ENCODE measurements at places on chromosomes 5 and 9.

DNA sequence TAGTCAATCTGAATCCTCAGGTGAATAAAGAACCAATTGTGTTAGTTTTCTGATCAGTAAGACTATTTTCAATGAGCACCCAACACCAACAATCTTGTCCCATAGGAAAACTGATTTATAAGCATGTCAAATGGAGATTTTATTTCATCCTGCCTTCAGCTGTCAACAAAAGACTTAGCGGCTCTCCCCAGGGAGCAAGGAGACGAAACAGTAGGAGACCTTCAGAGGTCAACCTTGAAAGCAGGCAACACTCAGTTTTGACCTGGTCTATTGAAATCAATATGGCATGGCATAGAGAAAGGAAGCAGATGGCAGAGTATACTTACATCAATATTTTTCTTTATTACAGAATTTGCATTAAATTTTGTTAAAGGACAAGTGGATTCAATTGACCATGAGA, 34.1 kb downstream of the ZNF622 start:
- DNase-seq: no peak

DNA sequence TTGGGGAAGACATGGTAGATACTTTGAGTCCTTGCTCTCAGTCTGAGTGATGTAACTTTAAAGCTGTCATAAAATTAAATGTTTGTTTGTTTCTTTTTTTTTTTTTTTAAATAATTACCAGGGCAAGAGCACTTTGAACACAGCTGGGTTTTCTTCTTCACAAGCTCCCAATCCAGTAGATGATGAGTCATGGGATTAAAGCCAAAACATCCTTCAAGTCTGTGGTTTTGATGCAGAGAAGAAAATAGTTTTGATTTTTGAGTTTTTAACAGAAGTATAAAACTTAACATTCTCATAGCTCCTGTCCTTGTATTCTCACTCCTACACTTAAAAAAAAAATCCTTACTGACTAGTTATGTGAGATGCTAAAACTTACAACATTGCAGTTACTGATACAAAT, 34.8 kb upstream of the IL31RA start:
- DNase-seq: peak; percentile 94

GRCh38 chr5:63674881-63675280, 287.4 kb downstream of the HTR1A start:
- DNase-seq: no peak

GRCh38 chr5:36253575-36253974, 11.8 kb upstream of the NADK2 start:
- DNase-seq: peak; percentile 24

DNA sequence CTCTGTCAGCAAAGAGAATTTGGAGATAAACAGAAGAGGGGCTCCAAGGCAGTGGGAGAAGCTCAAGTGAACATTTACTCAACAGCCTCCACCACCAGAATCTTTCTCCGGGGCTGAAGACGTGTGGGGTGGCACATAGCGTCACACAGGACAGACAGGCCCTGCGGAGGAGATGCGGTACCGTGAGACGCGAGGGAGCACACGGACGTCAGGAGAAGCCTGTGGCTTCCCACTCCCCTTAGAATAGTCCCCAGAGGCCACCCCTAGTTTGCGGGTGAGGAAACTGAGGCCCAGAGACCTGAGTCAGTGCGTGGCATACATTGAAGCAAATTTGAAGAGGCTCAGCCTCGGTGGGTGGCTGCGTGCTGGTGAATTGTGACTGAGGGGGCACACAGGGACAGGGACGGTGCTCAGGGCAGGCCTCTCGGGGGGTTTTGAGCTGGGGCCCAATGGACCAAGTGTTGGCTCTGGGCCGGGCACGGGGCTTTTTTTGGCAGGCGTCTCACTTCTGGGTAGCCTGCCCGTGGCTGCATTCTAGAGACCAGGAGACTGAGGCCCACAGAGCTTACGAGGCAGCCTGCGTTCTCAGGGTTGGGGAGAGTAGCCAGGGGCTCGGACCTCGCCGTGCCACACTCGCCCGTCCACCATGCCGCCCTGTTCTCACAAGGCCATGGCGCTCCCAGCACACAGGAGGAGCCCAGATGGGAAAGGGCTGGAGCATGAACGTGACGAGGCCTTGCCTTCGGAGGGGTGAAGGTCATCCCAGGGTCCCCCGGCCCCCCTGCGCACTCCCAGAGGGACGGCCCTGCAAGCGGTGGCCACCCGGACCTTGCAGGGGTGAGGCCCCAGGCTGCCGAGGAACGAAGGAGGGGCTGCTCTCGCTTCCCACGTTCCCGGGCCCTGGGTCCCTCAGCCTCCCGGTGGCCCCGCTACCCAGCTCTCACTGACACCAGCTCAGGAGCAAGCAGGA, 220.6 kb downstream of the C9orf50 start:
- no peak for DNase-seq

GRCh38 chr5:117411701-117412100, 837.1 kb upstream of the SEMA6A start:
- no peak for DNase-seq

- no peak for DNase-seq
Observed at GRCh38 chr5:107074996-107075395, 595.7 kb downstream of the EFNA5 start.

DNA sequence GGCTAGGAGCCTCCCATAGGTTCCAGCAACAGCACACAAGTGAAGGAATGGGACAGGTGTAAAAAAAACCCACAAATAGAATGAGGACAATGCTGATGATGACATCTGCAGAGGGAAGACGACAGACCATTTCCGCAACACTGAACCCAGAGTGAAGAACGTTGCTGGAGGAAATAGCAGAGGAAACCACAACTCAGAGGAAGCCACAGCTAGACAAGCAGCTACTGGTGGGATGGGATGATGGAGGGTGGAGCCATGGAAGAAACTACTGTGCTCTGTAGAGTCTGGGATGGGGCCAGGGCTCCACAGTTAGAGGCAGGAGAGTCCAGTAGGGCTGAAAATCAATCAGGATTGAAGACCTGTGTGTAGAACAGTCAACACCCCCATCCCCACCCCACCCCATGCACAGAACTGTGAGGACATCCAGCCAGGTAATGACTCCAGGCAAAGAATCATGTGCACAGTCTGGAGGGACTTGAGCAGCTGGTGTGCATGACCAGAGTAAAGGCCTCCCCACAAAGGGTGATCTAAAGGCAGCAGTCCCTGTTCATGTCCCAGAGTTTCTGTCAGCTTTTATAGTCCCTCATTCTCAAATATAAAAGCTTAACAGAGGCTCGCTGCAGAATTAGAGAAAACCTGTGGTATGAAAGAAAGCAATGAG, 65.2 kb upstream of the SPIN1 start:
- peak; percentile 79 for DNase-seq

DNA sequence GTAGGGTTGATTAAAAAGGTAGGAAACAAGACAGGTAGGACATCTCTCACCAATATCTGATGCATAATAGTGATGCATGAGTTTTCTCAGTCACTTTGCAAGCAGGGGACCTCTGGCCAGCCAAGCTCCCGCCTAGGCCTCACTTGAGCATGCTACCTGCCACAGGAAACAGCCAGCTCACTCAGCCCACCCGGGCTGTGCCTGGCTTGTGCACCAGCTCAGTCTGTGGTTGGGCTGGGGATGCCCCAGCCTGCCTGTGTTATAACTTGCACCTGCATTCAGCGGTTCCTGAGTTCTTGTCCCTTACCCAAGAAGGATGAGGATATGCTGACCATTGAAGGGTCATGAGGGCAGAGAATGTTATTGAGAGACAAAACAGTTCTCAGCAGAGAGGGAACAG, 172.8 kb upstream of the PLCXD3 start:
- DNase-seq: no peak

GRCh38 chr9:76255781-76256455, 138.3 kb downstream of the RFK start:
- peak; percentile 32 for DNase-seq
